ENCODE measurements at places on chromosomes 12 and 14.
A peak's percentile ranks its signal among the peaks of the same experiment; 100 is the strongest.

GRCh38 chr12:58139894-58140293 is 198.5 kb downstream of the ATP23 start:
- H3K27me3 ChIP-seq: no peaks in the 10 kb centered on the region
- no peak overlapping the region for H3K4me3 ChIP-seq
- H3K27ac ChIP-seq: no peak overlapping the region
- H3K36me3 ChIP-seq: no peaks in the 10 kb centered on the region
- H3K4me1 ChIP-seq: peaks cover 3% of the 10 kb centered on the region

DNA sequence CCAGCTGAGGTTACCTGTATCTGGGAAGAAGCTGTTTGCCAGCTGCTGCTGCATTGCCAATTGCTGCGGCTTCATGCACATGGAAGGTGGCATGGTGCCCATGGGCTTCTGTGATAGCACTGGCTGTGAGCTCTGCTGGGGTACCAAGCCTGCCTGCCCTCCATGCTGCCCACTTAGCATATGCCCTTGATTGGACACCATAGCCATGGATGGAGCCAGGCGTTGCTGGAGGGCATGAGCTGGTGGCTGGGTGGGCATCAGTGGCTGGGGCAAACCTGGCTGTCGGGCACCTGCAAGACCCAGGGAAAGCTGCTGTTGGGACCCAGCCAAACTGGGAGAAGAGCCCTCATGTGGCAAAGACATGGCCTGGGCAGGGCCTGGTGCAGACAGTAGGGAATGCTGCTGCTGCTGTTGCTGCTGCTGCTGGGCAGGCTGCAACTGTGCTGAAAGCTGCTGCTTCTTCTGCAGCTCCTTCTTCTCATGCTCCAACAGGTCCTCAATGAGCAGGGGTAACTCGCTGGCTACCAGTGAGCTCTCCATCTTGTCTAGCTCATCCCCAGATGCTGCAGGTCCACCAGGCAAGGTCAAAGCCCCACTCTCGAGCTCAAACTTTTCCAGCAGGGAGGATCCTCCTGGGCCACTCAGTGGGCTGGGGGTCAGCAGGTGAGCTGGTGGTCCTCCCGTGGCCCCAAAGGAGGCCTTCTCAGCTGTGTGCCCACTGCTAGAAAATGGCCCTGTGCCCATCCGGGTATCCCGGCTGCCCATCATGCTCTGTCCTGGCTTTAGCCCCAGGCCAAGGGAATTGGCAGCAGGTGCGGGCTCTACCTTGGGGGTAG is 18.8 kb upstream of the PRKAG1 start:
- DNase-seq: no peak
- H3K4me3 ChIP-seq: no peak overlapping the region
- no peak overlapping the region for H3K27ac ChIP-seq
- peaks cover 40% of the 10 kb centered on the region for H3K36me3 ChIP-seq
- no peaks in the 10 kb centered on the region for H3K4me1 ChIP-seq
- H3K27me3 ChIP-seq: no peaks in the 10 kb centered on the region

GRCh38 chr14:102930753-102931579 is 8.5 kb downstream of the AMN start:
- H3K27me3 ChIP-seq: peaks cover 11% of the 10 kb centered on the region
- no peak for DNase-seq
- H3K4me1 ChIP-seq: peaks cover 2% of the 10 kb centered on the region
- H3K36me3 ChIP-seq: peaks cover 2% of the 10 kb centered on the region
- no peak overlapping the region for H3K27ac ChIP-seq

DNA sequence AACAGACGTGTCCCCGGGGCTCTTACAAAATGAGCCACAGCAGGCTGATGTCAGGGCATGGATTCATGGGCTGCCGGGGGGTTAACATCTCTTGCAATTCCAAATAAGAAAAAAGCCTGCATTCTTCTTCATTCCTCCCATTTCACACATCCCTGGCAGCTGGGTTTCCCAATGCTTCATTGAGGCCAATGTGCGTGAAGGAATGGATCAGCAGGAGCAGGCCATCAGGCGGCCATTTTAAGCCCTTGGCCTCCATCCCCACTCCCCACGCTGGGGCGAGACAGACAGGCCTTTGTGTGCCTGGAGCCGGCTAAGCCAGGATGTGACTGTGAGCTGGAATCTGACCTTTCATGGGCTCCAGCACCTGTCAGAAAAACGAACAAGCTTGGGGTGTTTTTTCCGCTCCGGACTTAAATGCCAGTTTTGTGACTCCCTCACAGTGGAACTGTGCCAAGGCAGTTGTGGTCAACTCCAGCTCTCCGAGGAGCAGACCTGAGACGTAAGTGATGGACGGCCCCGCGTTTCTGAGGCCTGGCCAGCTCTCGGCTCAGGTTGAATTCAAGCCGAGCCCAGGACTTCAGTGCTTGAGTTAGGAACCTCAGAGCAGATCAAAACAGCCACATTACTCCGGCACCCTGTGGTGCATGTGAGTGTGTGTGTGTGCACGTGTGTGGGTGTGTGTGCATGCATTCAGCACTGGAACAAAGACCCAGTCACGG is 133.1 kb downstream of the TMEM30B start:
- no peaks in the 10 kb centered on the region for H3K4me1 ChIP-seq
- no peak overlapping the region for H3K27ac ChIP-seq
- no peak for DNase-seq
- no peaks in the 10 kb centered on the region for H3K27me3 ChIP-seq

- H3K4me3 ChIP-seq: no peak overlapping the region
- H3K36me3 ChIP-seq: no peaks in the 10 kb centered on the region
- H3K27ac ChIP-seq: no peak overlapping the region
- DNase-seq: no peak
These were observed 711.9 kb downstream of the C12orf50 start for GRCh38 chr12:87317302-87317701.

DNA sequence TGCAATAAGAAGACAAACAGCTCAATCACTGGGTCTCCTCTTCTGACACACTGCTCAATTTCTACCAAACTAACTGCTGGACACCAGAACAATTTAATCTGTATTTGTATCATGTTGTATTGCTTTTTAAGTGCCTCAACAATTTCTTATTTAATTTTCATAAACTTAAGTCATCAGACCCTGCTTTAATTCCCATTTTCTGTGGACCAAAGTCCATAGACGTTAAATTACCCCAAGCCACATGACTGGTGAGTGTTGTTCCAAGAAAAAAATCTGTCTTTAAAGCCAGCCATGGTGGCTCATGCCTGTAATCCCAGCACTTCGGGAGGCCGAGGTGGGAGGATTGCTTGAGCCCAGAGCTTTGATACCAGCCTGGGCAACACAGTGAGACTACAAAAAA is 8.7 kb downstream of the HOMEZ start:
- H3K4me3 ChIP-seq: no peak overlapping the region
- peaks cover 6% of the 10 kb centered on the region for H3K4me1 ChIP-seq
- no peaks in the 10 kb centered on the region for H3K36me3 ChIP-seq
- no peak overlapping the region for H3K27ac ChIP-seq

DNA sequence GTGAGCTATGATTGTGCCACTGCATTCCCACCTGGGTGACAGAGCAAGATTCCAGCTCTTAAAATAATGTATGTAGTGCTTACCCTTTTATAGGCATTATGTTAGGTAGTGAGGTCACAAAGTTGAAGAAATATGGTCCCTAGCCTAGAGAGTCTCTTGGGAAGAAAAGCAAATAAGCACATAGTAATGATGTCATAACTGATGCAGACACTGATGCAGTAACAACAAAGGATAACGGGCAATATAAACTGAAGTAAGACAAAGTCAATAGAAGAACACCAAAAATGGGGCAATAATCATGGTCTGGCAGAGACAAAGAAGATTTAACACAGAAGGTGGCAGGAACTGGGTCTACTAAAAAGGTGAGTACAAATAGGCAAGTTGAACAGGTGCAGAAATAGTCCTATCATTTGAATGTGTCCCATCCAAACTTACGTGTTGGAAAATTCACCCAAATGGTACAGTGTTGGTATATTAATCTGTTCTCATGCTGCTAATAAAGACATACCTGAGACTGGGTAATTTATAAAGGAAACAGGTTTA is 93.5 kb downstream of the CPNE8 start:
- H3K4me3 ChIP-seq: no peak overlapping the region
- no peaks in the 10 kb centered on the region for H3K4me1 ChIP-seq
- no peak for DNase-seq
- no peak overlapping the region for H3K27ac ChIP-seq

GRCh38 chr12:97063292-97063935 is 156.4 kb downstream of the NEDD1 start:
- no peaks in the 10 kb centered on the region for H3K27me3 ChIP-seq
- no peaks in the 10 kb centered on the region for H3K4me1 ChIP-seq
- no peak overlapping the region for H3K27ac ChIP-seq
- H3K36me3 ChIP-seq: no peaks in the 10 kb centered on the region
- DNase-seq: no peak
- H3K4me3 ChIP-seq: no peak overlapping the region

- H3K27ac ChIP-seq: no peak overlapping the region
- no peaks in the 10 kb centered on the region for H3K27me3 ChIP-seq
- peak; percentile 73 for DNase-seq
These were observed 8.1 kb upstream of the PCED1B start for GRCh38 chr12:47071241-47071852.

DNA sequence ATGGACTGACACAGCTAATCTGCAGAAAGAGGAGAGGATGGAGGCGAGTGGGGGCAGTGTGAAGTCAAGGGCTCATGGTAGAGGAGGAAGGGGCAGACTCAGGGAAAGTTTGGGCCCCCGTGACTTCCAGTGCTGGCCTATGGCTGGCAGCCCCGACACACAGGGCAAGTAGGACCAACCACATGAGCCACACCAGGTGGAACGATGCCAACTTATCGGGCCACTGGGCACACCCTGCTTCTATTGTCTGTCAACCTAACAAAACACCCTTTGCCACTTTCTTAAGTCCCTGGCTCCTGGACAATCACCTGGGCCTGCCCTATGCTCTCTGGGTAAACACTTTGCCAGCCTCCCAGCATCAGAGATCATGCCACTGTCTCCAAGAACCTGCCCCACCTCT is 65.2 kb upstream of the PSMC1 start:
- H3K27me3 ChIP-seq: no peaks in the 10 kb centered on the region
- H3K4me1 ChIP-seq: peaks cover 3% of the 10 kb centered on the region
- H3K36me3 ChIP-seq: no peaks in the 10 kb centered on the region
- no peak overlapping the region for H3K27ac ChIP-seq

DNA sequence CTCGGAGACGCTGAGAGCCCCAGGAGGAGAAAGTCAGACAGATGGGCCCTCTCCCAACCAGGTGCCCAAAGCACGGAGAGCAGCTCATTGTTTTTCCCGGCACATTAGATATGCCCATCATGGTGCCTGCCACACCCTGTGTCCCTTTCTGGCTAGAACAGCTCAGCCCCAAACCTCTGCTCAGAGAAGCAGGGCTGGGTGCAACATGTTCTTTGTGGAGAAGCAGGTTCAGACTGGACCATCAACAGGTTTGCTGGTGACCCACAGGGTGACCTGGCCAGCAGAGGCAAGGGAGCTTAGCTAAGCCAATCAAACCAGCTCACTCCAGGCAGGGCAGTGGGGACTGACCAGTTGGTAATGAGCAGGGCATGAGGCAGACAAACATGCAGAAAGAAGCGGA is 13.4 kb downstream of the RAB15 start:
- no peak for DNase-seq
- H3K36me3 ChIP-seq: peaks cover 7% of the 10 kb centered on the region
- no peak overlapping the region for H3K27ac ChIP-seq
- H3K27me3 ChIP-seq: no peaks in the 10 kb centered on the region

- H3K36me3 ChIP-seq: peaks cover 2% of the 10 kb centered on the region
- peak; percentile 81 for DNase-seq
- H3K27me3 ChIP-seq: no peaks in the 10 kb centered on the region
These were observed 38.6 kb upstream of the LRTM2 start for GRCh38 chr12:1781772-1782171.

DNA sequence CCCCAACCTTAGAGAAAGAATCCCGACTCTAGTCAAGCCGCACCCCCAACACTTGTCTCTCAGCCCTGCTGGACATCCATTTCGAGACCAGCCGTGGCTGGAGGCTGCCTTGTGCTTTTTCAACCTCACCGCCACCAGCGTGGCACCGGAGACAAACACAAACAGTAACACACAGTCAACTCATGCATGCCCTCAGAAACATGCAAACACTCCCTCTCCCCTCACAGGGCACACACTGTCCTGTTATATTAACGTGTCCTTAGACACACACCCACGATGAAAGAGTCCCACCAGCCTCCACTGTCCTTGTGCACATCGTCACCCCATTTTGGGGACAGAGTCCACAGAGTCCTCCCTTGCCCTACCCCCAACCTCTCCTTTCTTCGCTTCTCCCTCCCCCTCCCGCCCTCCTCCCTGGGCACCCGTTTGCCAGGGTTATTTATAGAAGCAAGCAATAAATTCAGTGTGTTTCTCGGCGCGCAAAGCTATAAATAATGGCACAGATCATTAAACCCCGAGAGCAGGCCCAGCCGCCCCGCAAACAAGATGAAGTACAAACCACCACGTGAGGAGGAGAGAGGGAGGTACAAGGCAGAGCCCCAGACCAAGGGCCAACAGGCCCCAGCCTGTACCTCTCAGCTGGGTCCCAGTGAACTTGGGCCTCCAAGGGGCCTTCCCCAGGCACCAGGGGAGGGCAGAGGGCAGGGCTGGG is 27.9 kb downstream of the SMUG1 start:
- no peak overlapping the region for H3K27ac ChIP-seq
- peaks cover 5% of the 10 kb centered on the region for H3K4me1 ChIP-seq
- H3K27me3 ChIP-seq: no peaks in the 10 kb centered on the region
- H3K4me3 ChIP-seq: no peak overlapping the region
- H3K36me3 ChIP-seq: no peaks in the 10 kb centered on the region

DNA sequence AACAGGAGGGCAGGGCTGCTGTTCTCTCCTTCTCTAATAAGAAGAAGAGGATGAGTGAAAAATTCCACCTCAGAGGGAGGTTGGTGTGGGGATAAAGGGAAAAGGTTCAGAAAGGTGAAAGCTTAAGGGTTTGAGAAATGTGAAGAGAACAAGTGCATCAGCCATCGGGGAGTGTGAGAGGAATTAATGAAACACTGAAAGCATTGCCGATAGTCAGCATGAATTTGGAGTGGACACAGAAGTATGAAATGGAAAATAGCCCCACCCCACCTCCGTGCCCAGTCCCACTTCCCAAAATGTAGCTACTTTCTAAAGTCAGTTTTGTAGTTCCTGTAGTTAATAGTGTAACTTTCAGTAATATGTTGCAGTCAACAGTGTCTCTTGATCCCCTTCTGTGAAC is 33.4 kb downstream of the DIP2B start:
- no peak overlapping the region for H3K27ac ChIP-seq
- H3K27me3 ChIP-seq: no peaks in the 10 kb centered on the region

DNA sequence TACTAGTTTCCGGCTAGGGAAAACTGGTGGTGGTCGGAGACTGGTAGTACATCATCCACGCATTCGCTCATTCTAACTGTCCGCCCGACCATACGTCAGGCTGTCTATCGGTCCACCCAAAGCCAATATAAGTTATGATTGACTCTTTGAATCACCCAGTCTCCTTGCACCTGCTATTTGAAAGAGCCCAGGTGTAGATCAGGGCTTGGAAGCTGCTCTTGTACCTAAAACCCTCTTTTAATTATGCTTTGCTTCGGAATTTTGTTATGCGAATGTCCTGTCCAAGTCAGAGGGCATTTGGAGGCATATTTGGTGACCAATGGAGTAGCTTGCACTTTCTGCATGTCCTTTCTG is 5.7 kb upstream of the NKX2-1 start:
- DNase-seq: no peak
- no peaks in the 10 kb centered on the region for H3K36me3 ChIP-seq
- no peak overlapping the region for H3K4me3 ChIP-seq
- H3K4me1 ChIP-seq: no peaks in the 10 kb centered on the region

DNA sequence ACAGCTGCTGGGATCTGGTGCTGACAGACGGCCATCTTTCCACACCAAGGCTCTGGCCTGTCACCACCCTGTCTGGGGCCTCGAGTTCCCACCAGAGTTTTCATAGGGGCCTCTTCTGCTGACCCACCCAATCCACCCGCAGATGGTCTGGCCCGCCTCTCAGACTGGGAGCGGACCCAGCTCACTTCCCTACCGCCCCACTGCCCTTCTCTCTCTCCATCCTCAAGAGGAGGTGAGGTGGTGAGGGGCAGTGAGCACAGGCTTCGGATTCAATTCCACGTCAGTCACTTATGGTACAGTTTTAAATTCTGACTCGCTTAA is 12.3 kb upstream of the RPS6KL1 start:
- H3K4me3 ChIP-seq: no peak overlapping the region
- no peaks in the 10 kb centered on the region for H3K36me3 ChIP-seq
- no peaks in the 10 kb centered on the region for H3K4me1 ChIP-seq
- no peaks in the 10 kb centered on the region for H3K27me3 ChIP-seq
